ENCODE measurements at places on chromosomes 2 and 18. TPM values are rescaled to one million over a fixed set of nuclear protein-coding genes. Genes with fewer than 3 reads are reported as not detected.

The CGREF1 gene
- total RNA-seq: 13.5 TPM

DNA sequence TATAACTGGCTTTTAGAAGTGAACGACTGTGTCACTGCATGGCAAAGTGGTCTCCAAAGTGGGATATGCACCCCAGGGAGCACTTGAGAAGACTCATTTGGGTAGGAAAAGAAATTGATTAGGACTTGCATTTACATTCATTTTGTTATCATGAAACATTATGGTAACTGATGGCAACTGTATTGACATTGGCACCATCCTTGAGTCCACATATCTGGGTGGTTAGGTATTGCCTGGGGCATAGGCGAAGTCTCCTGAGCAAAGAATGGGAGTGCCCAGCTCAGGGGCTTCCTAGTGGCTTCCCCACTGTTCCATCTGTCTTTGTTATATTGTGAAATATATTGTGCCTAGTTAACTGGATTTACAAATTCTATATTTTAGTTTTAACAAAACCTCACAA lies 29.2 kb downstream of the SPATS2L start:
- no peak for DNase-seq
- H3K4me1 ChIP-seq: peaks cover 59% of the 10 kb centered on the region
- H3K27ac ChIP-seq: peak overlapping the region; percentile 83
- peaks cover 6% of the 10 kb centered on the region for H3K36me3 ChIP-seq
- no peak overlapping the region for H3K4me3 ChIP-seq

The NTSR2 gene
- total RNA-seq: not detected

GRCh38 chr2:216372761-216373291 lies 543 bp upstream of the MARCHF4 start:
- H3K4me1 ChIP-seq: peaks cover 42% of the 10 kb centered on the region
- no peak for DNase-seq
- H3K4me3 ChIP-seq: peak overlapping the region; percentile 82

The PARD6G gene
- 10.9 TPM for total RNA-seq

The MCFD2 gene
- 95.0 TPM for total RNA-seq

DNA sequence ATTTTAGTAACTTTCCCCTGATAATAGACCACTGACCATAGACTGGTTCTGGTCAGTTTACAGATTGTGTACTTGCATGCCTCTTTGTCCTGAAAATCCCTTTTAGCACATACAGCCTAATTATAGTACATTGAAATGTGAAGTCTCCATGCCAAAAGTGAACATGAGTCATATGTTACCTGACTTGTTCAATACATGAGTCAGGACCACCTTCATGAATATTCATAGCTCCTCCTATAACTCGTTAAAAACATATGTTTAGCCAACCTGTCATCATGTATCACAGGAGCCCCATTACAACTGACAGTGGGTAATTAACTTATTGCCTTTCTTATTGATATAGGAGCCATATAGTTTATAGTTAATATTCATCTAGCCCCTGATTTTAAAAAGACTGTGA lies 78.6 kb downstream of the SH3YL1 start:
- H3K36me3 ChIP-seq: peaks cover 3% of the 10 kb centered on the region
- no peak overlapping the region for H3K27ac ChIP-seq
- no peak overlapping the region for H3K4me3 ChIP-seq
- H3K4me1 ChIP-seq: peaks cover 26% of the 10 kb centered on the region
- no peak for DNase-seq
- H3K27me3 ChIP-seq: no peaks in the 10 kb centered on the region

DNA sequence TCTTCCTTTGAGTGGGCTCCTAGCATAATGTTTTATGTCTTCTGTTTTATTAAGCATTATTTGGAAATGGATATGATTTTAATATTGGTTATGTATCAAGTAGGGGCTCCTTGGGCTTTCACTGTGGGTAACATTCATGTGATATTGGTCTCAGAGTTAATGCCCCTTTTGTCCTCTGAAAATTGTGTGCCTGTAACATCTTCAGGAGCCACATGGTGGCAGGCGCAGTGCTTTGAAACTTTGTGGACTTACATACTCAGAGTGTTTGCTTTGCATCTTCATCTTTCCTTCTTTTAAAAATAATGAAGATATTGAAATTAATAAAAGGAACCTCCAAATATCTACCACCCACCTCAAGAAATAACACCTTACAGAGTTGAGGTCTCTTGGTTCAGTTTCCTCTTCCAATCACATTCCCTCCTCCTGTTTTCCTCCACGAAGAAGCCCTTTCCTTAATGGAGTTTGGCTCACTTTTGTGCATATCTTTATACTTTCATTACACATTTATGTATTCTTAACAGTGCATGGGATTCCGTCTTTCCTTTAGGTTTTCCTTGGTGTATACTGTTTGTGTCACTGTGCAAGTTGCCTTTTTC lies 73.5 kb downstream of the LIMS1 start:
- H3K4me1 ChIP-seq: peaks cover 62% of the 10 kb centered on the region
- H3K27ac ChIP-seq: peak overlapping the region; percentile 75
- no peak overlapping the region for H3K4me3 ChIP-seq
- no peak for DNase-seq

The BOK gene
- total RNA-seq: 28.5 TPM

The UNC80 gene
- not detected for total RNA-seq

- peaks cover 11% of the 10 kb centered on the region for H3K4me1 ChIP-seq
- no peak overlapping the region for H3K27ac ChIP-seq
- H3K27me3 ChIP-seq: no peaks in the 10 kb centered on the region
Observed at GRCh38 chr2:88180605-88181240, 10.6 kb downstream of the THNSL2 start.

DNA sequence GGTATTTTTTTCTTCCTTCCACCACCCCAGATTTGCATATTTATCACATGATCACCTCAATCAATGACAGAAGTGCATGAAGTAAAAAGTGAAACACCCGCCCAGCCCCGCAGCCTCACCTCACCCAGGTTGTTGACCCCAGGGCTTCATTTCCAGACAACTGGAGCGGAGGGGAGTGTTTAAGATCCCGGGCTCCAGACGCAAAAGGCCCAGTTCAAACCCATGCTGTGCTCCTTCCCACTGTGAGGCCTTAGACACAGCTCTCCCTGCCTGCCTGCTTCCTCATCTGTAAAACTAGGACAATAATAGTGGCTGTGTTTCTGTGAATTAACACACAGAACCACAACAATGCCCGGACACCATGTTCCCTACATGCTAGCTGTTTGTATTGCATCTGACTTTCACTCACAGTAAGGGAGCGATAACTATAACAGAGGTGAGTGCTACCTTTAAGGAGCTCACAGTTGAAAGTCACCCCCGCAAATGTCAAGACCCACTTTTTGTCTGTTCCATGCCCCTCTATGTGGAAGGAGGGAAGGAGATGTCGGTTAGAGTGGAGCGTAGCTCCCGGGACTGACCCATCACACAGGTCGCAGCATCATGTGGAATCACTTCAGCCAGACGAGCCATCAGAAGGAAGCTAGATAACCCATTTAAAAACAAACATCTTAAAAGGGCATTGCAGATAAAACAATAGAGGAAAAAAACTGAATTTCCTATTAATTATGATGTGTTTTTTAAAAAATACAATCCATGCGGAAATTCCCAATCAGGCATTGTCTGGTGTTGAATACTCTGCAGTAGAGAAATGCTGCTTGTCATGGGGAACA lies 77.5 kb upstream of the DAPL1 start:
- no peaks in the 10 kb centered on the region for H3K27me3 ChIP-seq
- peaks cover 10% of the 10 kb centered on the region for H3K36me3 ChIP-seq
- no peak for DNase-seq

- no peaks in the 10 kb centered on the region for H3K4me1 ChIP-seq
- H3K36me3 ChIP-seq: peaks cover 15% of the 10 kb centered on the region
- H3K27ac ChIP-seq: no peak overlapping the region
- no peak overlapping the region for H3K4me3 ChIP-seq
- no peak for DNase-seq
- no peaks in the 10 kb centered on the region for H3K27me3 ChIP-seq
Observed at GRCh38 chr18:50902797-50903196, 23.9 kb downstream of the ME2 start.

DNA sequence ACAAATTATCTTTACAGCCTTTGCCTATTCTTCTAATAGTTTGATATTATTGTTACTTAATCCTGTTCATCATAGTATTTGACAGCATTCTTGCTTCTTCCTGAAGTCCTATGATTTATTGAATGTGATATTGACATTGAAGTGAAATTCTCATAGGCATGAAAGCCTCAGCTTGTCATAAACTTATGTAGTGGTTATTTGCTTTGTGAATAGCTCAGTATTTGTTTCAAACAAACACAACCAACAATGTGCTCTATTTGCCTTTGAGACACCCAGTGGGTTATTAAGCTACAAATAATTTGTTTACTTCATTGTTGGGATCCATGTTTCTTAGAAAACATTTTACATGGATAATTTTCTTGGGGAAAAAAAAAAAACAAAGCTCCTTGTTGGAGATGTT lies 57.2 kb downstream of the TTC39C start:
- no peak overlapping the region for H3K27ac ChIP-seq
- peaks cover 9% of the 10 kb centered on the region for H3K4me1 ChIP-seq
- DNase-seq: no peak
